ENCODE measurements at places on chromosomes 4 and X.
A peak's percentile ranks its signal among the peaks of the same experiment; 100 is the strongest.

DNA sequence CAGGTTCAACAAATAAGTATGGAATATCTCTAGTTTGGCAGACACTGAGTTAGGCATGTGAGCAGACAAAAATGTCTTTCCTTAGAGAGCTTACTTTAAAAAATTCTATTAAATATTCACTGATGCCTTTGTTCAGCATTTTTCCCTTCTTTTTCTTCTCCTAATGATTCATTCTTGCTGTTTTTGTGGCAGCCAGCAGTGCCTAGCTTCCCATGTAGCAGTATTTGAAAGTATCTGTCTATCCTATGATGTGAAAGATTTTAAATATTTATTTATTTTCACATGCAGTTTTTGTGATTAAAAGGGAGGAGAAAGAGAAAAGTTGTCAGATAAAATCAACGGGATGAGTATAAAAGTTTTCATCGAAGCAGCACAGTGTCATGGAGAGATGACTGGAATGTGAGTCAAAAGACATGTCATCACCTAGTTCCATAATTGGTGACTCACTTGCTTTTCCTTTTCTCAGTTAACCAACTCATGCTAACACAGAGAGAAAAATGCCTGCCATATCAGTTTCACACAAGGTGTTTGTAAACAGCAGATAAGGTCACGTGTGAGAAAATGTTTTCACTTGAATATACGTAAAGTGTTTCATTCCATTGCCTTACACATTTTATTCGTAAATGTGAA, 69.8 kb downstream of the BMPR1B start:
- no peak for DNase-seq

GRCh38 chr4:120156120-120156718, 89.6 kb upstream of the MAD2L1 start:
- DNase-seq = no peak

- DNase-seq = no peak
Measured at GRCh38 chr4:101888472-101888871, 97.9 kb downstream of the BANK1 start.

GRCh38 chr4:77269505-77269904, 112.5 kb downstream of the CCNG2 start:
- no peak for DNase-seq

DNA sequence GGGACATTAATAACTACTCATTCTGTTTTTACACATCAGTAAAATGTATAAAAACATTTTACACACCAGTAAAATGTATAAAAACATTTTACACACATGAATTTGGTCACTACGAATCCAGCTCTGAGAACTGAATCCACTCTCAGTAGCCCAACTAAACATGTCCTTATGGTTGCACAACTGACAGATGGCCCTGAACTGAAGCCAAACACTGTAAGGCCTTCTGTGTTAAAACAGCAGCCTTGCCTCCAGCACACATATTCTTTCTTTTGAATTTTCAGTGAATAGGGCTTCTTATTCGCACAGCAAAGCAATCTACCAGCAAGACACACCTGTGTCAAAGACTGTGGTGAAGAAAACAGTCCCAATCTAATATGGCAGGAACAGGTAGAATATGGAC, 169.9 kb upstream of the FMR1 start:
- DNase-seq = no peak

GRCh38 chr4:186844059-186844681, 120.5 kb upstream of the FAT1 start:
- DNase-seq = no peak

GRCh38 chr4:39620551-39621313, 17.9 kb downstream of the SMIM14 start:
- no peak for DNase-seq

DNA sequence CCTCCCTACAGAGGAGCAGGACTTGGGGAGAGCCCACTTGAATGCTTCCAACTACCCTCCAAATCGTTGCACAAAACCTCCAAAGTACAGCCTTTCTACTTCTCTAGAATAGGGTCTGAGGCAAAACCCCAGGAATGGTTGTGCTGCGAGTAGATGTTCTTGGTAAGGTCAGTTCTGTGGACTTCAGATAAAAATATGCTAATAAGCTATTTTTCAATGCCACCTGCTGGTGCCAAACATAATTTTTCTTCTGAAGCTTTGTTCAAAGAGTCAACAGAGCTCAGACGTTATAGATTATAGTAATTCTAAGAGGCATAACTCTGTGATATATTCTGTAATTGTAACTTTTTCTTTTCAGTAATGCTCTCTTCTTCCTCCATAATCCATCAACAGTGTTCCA, 425.7 kb downstream of the GPAT3 start:
- no peak for DNase-seq

DNA sequence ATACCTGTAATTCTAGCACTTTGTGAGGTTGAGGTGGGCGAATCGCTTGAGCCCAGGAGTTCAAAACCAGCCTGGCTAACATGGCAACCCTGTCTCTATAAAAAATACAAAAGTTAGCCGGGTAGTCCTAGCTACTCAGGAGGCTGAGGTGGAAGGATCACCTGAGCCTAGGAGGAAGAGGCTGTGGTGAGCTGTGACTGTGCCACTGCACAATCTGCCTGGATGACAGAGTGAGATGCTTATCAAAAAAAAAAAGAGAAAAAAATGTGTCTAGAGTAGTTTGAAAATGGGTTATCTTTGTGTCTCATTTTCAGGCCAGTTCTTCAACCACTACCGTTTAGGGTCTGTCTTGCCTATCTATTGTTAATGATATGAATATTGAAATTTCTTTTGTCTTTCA, 98.1 kb downstream of the EGF start:
- DNase-seq = no peak

GRCh38 chr4:115152081-115152480, 38.7 kb upstream of the NDST4 start:
- DNase-seq = no peak

- DNase-seq = no peak
Measured at GRCh38 chrX:30144971-30145731, 70.2 kb upstream of the MAGEB2 start.

DNA sequence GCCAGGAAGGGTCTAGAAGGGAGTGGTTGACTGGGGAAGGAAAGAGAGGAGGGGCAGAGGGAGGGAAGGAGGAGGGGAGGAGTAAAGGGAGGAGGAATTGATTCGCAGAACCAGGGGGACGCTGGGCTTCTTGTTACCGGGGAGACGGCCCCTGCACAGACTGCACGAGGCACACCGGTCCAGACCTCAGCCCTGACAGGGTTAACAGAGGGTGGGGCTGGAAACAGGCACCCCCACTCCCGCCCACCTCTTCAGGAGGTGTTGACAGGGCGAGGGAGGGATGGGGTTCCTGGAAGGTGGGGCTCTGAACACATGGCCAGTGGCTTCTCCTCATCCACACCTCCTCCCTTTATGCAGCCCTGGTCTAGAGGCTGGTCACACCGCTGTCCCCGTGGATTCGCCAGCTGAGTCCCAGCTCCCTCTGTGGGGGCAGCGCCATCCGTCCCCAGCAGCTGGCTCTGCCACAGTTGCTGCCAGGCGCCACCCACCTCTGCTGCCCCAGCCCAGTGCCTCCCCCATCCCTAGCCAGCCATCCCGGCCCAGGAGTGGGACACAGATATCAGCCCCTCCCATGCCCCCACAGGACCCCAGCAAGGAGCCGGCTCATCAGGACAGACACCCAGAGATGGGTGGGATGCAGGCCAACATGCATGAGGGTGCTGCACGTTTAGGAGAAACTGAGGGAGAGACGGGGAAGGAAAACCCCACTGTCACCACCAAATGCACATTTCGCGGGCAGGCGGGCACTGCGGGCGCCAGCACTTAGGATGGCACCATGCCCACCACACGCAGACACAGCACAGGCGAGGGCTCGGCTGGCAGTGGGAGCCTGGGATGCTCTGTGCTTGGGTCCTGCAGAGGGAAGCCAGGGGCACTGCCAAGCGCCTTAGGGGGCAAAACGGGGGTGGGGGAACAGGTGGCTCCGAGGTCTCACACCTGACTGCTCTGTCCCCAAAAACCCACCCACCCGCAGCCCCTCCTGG, 87.6 kb downstream of the ABLIM2 start:
- DNase-seq = no peak

- DNase-seq = peak; percentile 34
Measured at GRCh38 chrX:73214426-73215094, at the start of gene NAP1L2. Gene NAP1L2 (minus strand): TSS chrX:73214851. CDS start chrX:73214492, 359 bp downstream.

- DNase-seq = no peak
Measured at GRCh38 chr4:61049018-61049417, 151.1 kb upstream of the ADGRL3 start.

- DNase-seq = no peak
Measured at GRCh38 chr4:166169111-166169510, 296.1 kb downstream of the TLL1 start.

Measured in T-helper 1 cell (primary cell).